ENCODE measurements at places on chromosomes 1 and 21.

- no peak for DNase-seq
These were observed 10.3 kb upstream of the CFAP126 start for GRCh38 chr1:161378014-161378413.

DNA sequence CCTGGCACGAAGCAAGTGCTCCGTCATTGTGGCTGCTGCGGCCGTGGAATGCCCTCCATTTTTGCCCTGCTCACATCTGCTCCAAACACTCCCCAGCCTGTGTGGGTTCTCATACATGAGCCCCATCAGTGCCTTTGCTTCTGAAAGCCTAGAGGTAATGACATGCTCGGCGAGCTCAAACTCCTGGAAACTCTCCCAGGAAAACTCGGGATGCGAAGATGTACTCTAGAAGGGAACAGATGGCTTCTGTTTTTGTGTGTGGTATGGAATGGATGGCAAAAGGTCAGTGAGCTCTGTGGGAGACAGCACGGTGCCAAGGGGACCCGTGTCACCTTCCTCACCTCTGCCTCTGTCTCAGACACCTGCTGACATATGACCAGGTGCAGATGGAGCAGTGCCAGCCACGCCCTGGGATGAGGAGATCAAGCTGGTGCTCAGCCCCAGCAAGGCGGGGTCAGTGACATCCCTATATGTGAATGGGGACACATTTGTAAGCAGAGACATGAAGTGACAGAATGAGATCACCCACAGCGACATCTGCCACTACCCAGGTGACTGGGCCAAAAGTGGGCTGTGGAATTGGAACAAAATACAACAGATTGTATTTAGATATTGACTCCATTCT lies 84.1 kb upstream of the COX20 start:
- no peak for DNase-seq

DNA sequence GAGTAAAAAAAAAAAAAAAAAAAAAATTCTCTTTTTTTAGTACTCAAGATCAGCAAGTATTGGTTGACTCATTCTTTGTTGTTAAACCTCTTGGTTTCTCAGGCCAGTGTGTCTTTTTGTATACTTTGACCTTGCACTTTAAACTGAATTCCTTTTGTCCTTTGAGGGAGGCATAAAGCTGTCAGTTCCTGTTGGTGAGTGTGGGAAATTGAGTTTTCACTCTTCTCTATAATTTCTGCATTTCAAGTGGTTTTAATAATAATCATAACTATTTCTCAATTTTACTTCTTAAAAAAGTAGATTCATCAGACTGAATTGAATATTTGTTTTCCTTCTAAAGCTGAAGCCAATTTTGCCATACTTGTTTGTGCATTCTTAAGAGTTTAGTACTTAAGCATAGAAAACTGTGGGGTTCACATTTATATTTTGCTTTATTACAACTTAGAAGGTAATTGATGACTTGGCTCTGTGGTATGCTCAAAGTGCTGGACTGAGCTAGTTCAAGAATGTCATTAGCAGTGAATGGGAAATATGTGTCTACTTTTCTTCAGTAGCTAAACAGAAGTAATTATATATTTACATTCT lies 43.4 kb downstream of the ITSN1 start:
- DNase-seq, result no peak

GRCh38 chr1:169653873-169654272 lies 23.9 kb upstream of the SELP start:
- DNase-seq, result no peak

DNA sequence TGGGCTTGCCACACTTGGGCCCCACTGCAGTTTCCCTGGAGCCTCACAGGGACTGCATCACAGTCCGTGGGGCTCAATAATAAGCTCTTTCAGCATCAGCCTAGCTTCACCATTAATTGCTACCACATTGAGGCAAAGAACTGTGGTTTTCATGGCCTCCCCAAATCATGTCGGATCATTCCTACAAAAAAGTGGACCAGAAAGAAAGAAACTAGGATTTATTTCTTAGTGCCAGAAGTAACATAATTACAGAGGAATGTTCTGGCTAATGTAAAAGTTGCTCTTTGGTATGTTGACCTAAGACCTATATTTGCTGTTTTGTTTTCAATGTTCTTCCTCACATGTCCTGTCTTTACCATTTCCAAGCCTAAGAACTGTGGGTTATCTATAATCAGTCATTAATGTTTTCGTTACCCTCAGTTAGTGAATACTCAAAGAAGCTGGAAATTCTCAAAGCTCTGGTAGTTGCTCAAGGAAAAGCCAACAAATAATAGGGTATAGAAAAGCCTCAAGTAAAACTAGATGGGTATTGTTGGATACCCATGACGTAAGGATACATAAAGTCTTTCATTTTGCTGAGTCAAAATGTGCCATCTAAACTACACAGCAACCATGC lies 173.9 kb downstream of the LTN1 start:
- no peak for DNase-seq

Data from CD4-positive, alpha-beta T cell treated with Interleukin-1 beta for 1 hour (primary cell).